SK-N-DZ (cell line): ENCODE measurements at places on chromosomes 13 and 19.

GRCh38 chr13:35723053-35723461 is 246.6 kb upstream of the MAB21L1 start:
- DNase-seq: no peak

- DNase-seq: no peak
Observed at GRCh38 chr13:77353995-77354394, 27.1 kb upstream of the MYCBP2 start.

DNA sequence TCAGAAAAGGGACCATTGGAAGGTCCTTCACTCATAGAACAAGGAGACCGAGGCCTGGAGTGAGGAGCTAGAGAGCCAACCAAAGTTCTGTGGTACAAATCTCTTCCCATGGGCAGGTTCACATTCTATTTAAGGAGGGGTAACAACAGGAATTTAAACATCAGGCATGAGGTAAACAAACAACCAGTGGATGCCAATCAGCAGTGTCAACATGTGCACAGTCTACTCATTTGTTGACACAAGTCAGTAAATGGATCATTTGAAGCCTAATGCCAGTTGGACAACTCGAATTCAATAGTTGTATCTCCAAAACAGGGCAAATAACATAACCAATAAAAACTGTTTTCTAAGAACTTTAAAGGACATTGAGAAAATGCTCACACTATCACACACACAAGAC is 6.3 kb upstream of the DOCK9 start:
- no peak for DNase-seq

DNA sequence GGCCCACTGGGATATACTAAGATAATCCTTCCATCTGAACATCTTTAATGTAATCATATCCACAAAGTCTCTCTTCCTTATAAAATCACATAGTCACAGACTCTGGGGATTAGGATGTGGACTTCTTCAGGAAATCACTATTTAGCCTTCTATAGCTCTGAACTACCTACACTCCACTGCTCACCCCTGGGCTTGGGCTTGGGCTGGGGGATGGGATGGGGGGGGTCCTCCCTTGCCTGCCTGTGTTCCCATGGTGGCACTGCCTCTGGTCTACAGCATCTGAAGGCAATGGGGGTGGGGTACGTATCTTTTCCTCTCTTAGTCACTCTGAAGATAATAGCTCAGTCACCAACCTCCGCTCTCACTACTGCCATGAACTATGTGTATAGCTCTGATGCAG is 67.8 kb upstream of the SERTM1 start:
- DNase-seq: no peak

DNA sequence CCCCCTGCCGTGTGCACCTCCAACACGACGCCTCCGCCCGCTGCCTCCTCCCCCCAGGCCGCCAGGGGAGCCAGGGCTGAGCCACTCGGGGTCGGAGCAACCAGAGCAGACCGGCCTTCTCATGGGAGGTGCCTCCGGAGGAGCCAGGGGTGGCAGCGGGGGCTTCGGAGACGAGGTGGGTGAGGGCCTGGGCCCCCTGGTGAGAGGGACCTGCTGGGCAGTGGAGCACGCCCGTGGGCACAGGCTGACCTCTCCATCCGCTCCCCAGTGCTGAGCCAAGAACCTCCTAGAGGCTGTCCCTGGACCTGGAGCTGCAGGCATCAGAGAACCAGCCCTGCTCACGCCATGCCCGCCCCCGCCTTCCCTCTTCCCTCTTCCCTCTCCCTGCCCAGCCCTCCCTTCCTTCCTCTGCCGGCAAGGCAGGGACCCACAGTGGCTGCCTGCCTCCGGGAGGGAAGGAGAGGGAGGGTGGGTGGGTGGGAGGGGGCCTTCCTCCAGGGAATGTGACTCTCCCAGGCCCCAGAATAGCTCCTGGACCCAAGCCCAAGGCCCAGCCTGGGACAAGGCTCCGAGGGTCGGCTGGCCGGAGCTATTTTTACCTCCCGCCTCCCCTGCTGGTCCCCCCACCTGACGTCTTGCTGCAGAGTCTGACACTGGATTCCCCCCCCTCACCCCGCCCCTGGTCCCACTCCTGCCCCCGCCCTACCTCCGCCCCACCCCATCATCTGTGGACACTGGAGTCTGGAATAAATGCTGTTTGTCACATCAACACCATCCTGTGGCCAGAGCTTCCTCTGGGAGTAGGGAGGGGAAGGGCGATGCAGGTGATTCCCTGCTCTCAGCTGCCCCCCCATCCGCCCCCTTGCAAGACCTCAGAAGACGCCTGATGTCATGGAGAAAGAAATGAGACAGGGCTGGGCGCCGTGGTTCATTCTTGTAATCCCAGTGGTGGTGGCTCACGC is 12.0 kb downstream of the BCAM start:
- no peak for DNase-seq

- DNase-seq: no peak
Observed at GRCh38 chr13:43119206-43119605, 95.8 kb downstream of the DNAJC15 start.

GRCh38 chr19:46383846-46384245 is 29.5 kb downstream of the CCDC8 start:
- no peak for DNase-seq

- peak; percentile 12 for DNase-seq
Observed at GRCh38 chr13:24271601-24272451, 37.6 kb upstream of the C1QTNF9 start.

GRCh38 chr13:110536006-110536693 is 25.4 kb downstream of the RAB20 start:
- DNase-seq: no peak

- no peak for DNase-seq
Observed at GRCh38 chr13:57680609-57681008, 49.1 kb downstream of the PCDH17 start.

DNA sequence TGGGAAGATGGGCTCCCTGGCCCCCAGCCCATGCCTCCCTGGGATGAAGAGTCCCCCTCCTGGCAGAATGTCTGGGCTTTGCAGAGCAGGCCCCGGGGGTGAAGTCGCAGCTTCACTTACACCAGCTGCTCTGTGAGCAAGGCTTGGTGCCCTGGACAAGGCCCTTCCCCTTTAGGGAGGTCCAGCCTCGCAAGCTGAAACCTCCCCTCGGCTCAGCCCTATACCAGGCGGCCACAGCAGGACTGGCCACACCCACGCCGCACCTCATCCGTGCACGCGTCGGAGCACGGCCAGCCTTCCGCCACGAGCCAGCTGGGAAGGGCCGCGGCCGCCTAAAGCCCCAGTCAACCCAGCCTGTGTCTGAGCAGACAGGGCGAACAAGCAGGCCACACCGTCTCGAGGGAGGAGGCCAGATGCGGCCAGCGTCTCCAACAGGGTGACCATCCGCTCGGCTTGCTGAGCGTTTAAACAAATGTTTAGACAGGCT is 83.2 kb upstream of the MCF2L start:
- DNase-seq: peak; percentile 86

- DNase-seq: no peak
Observed at GRCh38 chr19:53571339-53571738, 33.4 kb downstream of the ZNF331 start.

- peak; percentile 21 for DNase-seq
Observed at GRCh38 chr13:51000571-51001260, 91.1 kb downstream of the RNASEH2B start.

DNA sequence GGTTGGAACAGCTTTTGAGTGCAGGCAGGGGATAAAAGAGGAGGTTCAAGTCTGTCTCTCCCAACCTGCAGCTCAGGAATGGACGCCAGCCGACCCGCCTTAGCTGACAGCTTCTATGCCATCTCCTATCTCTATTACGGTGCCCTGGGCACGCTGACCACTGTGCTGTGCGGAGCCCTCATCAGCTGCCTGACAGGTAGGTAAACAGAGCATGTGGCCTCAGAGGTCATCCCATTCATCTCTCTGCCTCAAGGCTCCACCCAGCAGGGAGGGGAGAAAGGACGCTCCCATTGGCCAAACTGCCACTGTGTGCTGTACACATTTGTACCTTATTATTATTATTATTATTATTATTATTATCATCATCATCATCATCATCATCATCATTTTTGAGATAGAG is 16.5 kb downstream of the SLC5A5 start:
- no peak for DNase-seq

DNA sequence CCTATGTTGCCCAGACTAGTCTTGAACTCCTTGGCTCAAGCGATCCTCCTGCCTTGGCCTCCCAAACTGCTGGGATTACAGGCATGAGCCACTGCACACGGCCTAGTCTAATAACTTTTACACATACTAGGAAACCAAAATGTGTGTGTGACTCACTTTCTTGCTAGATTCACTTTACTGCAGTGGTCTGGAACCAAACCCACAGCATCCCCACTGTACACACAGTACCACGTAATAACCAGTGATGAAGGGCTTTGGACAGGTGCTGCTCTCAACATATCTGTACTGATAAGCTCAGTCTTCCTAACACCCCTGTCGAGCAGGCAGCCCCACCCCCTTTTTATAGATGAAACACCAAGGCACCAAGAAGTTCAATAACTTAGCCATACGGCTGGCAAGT is 5.1 kb downstream of the DNMT1 start:
- DNase-seq: no peak

GRCh38 chr13:72113931-72114330 is 246.9 kb upstream of the DACH1 start:
- no peak for DNase-seq

- no peak for DNase-seq
Observed at GRCh38 chr19:15463861-15464371, 428 bp downstream of the RASAL3 start.

DNA sequence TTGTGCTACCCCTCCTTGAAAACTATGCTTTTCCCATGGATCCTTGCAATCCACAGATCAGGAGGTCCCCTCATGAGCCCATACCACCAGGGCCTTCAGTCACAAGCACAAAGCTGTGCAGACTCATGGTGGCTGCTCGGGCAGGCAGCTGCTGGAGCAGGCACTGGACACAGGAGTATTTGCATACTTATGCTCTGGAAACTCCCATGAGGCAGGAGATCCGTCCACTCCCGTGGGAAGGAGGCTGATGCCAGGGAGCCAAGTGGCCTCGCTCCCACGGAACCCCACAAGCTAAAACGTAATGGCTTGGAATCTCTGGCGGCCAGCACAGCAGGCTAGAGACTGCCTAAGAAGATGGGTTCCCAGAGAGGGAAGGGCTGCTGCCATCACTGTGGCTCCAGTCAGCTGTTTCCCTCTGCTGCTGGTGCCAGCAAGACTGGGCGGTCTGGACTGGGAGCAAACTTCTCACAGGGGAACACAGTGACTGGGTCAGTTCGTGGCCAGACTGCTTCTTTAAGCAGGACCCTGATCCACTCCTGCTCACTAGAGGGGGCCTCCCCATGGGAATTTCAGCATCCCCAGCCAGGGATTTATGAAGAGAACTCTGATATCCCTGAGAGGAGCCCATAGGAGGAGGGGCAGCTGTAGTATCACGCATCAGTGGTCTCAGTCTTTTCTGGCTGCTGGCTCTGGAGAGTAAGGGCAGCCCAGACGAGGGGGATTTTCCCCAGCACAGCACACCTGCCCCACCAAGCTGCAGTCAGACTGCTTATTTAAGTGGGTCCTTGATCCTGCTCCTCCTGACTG is 370.3 kb upstream of the ATXN8OS start:
- DNase-seq: peak; percentile 54

DNA sequence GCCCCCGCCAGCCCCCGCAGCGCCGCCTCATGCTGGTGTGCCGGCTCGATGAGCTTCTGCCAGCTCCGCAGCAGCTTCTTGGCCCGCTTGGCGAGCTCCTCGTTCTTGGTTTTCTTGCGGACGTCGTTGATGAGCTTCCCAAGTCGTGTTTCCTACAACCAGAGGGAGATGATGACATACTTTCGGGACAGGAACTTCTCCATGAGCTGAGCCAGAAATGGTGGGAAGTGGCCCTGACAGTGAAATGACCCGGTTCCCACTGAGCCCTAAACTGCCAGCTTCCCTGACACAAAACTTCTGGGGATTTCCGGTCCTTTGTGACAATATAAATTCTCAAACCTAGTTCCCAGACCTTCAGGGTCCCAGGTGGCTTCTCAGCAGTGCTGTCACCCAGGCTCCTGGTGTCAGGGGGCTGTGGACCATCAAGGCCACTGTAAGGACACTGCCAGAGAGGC is 5.3 kb upstream of the SLC35E1 start:
- DNase-seq: no peak

GRCh38 chr19:49019242-49019932 is 2.5 kb upstream of the LHB start:
- DNase-seq: peak; percentile 38

GRCh38 chr19:38475176-38475575 is 41.7 kb downstream of the RYR1 start:
- DNase-seq: no peak

DNA sequence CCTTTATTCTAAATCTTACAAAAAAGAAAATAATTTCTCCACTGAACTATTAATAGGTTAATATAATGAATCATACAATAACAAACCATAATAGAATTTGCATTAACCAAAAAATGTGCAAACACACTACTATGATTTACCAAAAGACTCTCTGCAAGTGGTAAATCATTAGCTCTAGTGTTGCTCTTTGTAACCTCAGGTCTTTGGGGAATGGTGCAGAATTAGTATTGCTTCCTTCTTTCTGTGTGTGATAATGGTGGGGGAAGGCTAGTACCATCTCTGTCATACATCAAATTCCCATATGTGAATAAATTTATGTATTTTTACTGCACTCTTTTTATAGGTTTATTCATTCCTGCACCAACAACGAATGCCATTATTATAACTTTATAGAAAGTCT is 105.1 kb downstream of the COG6 start:
- no peak for DNase-seq

DNA sequence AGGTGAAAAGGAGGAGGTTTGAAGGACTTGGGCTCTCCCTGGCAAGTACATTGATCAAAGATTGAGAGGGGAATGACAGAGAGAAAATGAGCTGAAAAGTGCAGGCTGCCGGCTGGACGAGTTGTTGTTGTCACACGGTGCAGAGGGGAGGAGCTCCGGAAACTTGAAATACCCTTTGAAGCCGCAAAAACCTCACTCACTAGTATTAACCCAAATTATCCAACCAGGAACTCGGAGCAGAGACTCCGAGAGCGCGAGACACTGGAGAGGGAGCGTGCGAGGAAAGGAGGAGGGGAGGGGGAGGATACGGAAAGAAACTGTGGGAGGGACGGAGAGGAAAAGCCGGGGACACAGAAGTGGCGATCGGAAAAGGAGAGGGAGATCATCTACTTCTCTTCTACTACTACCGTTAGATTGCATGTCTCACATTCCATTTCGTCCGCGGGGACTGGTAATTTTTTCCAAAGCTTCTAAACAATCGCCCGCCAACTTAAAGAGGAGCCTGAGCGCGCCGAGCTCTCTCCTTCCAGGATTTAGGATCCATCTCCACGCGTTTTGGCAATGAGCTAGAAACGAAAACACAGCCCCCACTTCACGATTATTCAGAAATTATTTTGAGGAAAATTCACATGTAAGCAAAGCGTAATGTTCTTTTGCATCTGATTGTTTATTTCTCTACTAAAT is at the start of gene DACH1:
Gene DACH1 (minus strand): TSS at position 74 of the 684 bp plus-strand sequence.
- peak; percentile 93 for DNase-seq
